Stimulated activated CD8-positive, alpha-beta memory T cell treated with anti-CD3 and anti-CD28 coated beads, Interleukin-4, amount 100 ng/mL, for 1 hour (primary cell): ENCODE measurements at places on chromosomes 3 and 15.

DNA sequence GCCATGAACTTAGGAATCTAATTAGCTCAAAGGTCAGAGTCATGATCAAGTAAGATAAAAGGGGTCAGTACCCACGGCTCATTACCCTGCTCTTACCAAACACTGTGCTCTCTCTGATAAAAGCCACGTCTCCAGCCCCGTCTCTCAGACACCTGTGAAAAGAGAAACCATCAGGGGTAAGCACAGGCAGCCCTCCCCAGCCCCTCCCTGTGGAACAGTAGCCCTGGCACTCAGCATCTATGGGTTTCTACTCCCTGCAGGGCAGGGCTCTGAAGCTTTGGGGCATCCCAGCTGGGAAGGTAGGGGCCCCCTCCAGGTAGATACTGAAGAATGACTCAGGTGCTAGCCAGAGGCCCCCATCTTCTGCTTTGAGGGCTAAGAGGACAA is 10.5 kb downstream of the LTF start:
- DNase-seq, result no peak

GRCh38 chr3:61774279-61774890 is 213.0 kb downstream of the PTPRG start:
- DNase-seq, result no peak

GRCh38 chr3:169529013-169529412 is 134.5 kb downstream of the MECOM start:
- no peak for DNase-seq

DNA sequence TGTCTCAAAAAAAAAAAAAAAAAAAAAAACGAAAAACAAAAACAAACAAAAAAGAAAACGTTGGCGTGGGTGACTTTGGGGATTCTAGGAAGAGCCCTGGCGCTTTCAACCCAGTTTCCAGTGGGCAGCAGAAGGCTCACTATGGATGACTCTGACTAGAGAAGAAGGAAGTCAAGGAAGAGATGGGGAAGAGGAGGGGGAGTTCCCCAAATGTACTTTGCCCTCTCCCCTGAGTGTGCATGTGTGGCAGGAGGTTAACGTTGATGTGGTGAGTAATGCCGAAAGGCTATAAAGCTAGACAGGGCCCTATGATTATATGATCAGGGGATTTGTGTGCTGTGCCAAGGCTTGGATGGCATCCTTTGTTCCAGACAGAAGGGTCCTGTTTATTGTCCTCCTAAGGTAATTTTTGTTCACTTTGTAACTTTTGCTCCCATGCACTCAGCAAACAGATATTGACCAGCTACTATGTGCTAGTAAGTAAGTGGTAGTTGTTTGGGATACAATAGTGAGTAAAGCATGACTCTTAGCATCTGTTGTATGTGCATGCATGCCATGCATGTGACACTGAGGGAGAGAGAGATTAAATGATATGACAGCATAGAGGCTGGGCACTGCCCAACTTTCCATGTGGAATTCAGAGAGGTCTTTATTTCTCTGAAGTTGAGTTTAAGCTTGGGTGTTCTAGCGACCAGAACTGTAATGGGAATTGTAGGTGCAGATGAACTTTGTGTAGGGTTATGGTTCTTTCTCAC is 750 bp upstream of the HHLA2 start:
- no peak for DNase-seq

GRCh38 chr3:42703695-42704025 is 1.1 kb upstream of the HHATL start:
- no peak for DNase-seq

DNA sequence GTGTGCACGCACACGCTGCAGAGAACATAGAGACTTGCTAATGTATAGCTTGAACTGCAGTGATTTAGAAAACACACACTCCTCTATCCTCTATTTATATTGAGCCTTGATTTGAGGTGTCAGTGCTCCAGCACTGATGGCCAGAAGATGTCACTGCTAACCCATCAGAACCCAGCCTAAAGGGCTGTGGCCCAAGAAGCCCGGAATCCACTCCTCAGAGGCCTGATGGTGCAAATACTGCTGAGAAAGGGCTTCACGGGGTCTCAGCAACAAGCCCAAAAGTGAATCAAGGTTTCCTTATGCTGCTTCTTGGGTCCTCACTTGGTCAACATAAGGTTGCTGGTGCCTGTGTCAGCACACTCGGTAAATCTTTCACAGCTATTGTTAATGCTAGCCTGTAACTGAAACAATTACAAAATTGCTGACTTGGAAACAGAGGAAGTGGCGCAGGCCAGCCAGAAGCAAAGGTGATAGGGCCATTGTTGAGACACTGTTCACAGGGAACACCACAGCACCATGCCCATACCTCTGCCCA is 60.3 kb downstream of the HEG1 start:
- DNase-seq, result no peak
